Activated CD4-positive, alpha-beta T cell treated with anti-CD3 and anti-CD28 coated beads, Interleukin-2, Interleukin-6, amounts not matched to agents 100 ng/mL and 50 ng/mL, durations not matched to agents 16 hours and 8 hours (primary cell): ENCODE measurements at places on chromosomes 3 and 15.

- no peak for DNase-seq
These were observed 362.3 kb upstream of the RGMA start for GRCh38 chr15:93451265-93451664.

- no peak for DNase-seq
These were observed 121.7 kb downstream of the PLD1 start for GRCh38 chr3:171688593-171688992.

DNA sequence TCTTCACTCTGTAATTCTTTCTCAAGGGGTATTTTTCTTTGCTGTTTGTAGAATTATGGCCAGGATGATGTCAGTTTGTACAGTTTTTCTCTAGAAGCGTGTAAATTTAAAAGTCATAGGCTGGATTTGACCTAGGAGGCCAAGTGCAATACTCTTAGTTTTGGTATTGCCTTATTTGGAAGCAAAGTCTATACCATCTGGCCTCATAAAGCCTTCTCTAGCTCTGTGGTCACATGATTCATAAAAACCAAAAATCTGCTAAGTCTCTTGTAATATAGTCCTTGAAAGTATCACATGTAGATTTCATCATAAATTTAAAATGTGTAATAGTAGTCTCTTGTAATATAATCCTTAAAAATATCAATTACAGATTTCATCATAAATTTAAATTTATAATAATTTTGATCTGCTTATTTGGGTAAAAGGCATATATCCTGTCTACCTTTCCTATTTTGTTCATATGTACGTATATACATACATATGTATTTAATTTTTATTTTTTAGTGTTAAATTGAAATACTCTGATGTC lies 25.6 kb downstream of the TEX9 start:
- DNase-seq: no peak

DNA sequence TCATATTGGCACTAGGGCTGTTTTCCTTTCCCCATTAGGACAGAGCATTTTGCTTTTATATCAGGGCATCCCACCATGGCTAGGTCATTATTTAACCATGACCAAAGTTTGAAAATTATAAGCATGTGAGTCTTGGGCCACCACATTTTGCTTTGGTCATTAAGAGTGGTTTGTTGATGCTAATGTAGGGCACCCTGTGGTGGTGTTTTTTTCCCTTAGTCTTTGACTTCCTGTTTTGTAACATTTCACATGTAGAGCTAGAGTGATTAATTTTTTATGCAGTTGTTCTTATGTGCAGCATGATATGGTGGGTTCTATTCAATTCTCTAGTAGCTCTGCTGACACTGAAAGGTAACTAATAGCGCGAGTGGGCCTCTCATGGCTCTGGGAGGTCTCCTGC lies 249.6 kb upstream of the ROBO1 start:
- DNase-seq: no peak

GRCh38 chr3:123678108-123678511 lies 93.3 kb upstream of the HACD2 start:
- no peak for DNase-seq

DNA sequence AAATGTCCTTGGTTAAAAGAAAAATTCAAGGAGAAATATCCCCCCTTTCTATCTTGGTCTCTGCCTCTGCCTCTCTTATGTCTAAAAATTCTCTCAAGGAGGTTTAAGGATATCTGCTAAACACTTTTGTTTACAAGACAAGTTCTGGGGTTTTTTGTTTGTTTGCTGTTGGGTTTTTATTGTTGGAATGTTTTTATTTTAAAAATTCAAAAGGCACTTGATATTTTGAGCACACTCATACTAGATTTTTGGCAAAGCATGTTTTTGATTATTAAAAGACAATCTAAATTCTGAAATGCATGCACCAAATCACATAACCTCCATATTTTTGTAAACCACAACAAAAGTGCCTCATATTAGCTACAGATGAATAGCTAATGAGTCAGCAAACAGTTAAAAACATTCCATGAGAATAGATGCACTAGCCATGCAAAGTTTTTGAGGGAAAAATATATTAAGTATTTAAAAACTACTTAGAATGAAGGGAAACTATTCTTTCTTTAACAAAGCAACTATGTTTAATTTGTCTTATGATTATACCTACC lies 84.6 kb downstream of the ZBTB20 start:
- no peak for DNase-seq

GRCh38 chr15:95559875-95560394 lies 770.6 kb upstream of the NR2F2 start:
- no peak for DNase-seq

- no peak for DNase-seq
These were observed 560.5 kb upstream of the ZNF717 start for GRCh38 chr3:76345878-76346277.

- no peak for DNase-seq
These were observed 5.5 kb upstream of the ACAP2 start for GRCh38 chr3:195448205-195448875.

DNA sequence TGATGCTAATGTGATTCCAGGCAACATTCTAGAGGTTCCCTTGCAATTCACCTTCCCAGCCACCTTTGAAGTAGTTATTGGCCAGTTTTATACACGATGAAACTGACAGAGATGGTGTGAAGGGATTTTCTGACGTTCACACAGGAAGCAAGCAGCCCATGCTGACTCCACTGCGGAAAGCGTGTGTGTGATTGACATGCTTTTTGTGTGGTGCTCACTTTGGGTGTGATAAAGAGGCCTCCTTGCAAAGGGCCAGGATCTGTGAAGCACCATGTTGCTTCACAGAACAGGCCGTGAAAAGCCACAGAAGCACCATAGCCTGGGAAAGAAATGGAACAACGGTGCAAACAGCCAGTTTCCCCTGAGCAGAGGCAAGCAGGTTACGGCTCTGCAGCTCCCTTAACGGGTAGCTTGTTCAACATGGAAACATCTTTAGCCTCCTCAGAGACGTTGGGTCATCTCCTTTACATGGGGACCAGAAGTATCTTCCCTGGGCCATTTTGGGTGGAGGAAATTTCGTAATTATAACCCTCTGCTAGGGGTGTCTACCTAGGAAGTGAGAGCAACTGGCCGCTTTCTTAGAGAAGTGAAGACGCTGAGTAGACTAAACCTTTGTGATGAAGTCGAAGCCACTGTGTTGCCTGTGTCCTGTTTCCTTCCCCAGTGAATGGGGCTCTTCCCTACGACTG lies 108.5 kb downstream of the APBA2 start:
- DNase-seq: no peak

GRCh38 chr3:71142441-71143161 lies 440.9 kb downstream of the FOXP1 start:
- no peak for DNase-seq

DNA sequence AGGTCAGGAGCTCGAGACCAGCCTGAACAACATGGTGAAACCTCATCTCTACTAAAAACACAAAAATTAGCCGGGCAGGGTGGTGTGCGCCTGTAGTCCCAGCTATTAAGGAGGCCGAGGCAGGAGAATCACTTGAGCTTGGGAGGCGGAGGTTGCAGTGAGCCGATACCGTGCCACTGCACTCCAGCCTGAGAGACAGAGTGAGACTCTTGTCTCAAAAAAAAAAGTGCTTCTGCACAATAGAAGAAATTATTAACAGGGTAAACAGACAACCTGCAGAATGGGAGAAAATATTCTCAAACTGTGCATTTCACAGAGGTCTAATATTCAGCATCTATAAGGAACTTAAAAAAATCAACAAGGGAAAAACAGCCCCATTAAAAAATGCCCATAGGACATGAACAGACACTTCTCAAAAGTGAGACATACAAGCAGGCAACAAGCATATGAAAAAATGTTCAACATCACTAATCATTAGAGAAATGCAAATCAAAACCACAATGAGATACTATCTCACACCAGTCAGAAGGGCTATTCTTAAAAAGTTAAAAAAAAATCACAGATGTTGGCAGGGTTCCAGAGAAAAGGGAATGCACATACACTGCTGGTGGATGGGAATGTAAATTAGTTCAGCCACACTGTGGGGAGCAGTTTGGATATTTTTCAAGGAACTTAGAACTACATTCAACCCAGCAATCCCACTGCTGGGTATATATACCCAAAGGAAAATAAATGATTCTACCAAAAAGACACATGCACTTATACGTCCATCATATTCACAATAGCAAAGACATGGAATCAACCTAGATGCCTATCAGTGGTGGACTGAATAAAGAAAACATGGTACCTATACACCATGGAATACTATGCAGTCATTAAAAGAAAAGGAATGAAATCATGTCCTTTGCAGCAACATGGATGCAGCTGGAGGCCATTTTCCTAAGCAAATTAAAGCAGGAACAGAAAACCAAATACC lies 75.5 kb downstream of the MSL2 start:
- DNase-seq: no peak

DNA sequence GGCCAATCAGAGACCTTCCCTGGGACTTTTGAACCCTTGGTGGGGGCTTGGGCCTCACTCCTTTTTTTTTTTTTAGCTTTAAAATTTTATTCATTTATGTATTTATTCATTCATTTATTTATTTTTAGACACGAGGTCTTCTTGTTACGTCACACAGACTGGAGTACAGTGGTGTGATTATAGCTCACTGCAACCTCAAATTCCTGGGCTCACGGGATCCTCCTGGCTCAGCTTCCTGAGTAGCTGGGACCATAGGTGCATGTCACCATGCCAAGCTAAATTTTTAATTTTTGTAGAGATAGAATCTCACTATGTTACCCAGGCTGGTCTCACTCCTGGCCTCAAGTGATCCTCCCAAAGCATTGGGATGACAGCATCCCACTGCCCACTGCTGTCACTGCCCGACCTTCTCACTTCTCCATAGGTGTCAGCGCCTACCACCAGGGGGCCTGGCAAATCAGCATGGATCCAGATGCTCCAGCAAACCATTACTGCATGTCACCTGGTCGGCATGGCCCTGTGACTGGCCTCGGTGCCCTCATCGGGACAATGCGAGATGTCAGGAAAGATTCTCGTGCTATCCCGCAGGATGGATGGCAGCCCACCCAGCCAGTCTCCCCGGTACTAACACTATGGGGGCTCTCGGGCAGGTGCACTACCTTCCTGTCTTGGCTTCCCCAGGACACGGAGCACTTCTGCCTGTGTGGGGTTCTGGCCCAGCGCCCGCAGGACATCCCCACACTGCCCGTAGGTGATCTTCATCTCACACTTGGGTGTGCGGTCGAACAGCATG lies 3.0 kb downstream of the MYL3 start:
- peak; percentile 30 for DNase-seq

- no peak for DNase-seq
These were observed 5.1 kb downstream of the HIGD2B start for GRCh38 chr15:72680931-72681330.

- DNase-seq: peak; percentile 33
These were observed 1435.2 kb upstream of the CADM2 start for GRCh38 chr3:83523470-83524073.

GRCh38 chr3:4977001-4977852 lies 2.0 kb upstream of the BHLHE40 start:
- DNase-seq: peak; percentile 89

GRCh38 chr3:195106418-195106906 lies 164.5 kb downstream of the XXYLT1 start:
- peak; percentile 72 for DNase-seq

DNA sequence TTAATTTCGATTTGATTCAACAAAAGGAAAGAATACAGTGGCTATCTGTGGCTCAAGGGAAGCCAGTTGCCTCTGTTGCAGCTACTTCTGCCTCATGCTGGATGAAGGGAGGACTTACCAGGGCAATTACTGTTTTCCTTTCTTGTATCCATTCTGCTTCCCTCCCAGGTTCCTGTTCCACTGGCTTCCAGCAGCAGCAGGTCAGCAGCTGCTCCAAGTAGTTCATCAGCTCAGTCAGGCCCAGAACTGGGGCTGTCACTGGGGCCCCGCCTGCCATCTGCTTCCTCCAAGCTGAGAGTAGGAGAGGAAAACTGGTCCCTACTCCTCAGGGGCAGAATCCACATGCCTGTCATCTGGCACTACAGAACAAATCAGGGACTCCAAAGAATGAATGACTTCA lies 48.6 kb upstream of the ULK4 start:
- no peak for DNase-seq

DNA sequence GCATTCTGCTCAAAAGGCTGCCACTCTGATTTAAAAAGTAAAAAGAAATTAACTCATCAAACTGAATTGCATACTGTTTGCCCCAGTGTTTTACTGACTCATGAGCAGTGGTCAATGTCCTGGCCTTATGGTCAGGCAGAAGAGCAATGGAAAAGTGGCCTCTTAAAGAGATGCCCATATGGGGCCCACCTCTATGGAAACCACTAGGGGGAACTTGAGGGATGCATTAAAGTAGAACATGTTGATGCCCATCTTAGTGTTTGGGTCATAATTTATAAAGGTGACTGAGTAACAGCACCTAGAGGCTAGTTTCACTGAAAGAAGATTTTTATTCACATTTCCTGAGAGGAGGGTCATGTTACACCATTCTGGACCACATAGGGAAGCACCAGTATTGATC lies 66.5 kb upstream of the RNU6-1 start:
- DNase-seq: no peak

- DNase-seq: no peak
These were observed 4.8 kb downstream of the CLSTN2 start for GRCh38 chr3:139939681-139940190.

GRCh38 chr3:68287101-68287500 lies 632.7 kb upstream of the SUCLG2 start:
- no peak for DNase-seq

DNA sequence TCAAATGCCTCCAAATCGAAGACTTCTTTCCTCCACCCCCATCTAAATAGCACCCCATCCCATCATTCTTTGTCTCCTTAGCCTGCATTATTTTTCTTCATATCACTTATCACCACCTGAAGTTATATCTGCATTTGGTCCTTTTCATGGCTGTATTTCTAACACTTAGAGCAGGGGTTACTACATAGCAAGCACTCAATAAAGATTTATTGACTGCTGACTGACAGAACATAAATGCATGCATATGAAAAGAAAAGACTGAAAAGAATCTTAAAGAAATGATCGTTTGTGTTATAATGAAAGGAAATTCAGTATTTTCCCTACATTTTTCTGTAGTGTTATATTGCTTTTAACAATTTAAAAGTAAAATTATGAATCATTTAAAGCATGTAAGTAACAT lies 1.4 kb downstream of the LRRC31 start:
- no peak for DNase-seq

DNA sequence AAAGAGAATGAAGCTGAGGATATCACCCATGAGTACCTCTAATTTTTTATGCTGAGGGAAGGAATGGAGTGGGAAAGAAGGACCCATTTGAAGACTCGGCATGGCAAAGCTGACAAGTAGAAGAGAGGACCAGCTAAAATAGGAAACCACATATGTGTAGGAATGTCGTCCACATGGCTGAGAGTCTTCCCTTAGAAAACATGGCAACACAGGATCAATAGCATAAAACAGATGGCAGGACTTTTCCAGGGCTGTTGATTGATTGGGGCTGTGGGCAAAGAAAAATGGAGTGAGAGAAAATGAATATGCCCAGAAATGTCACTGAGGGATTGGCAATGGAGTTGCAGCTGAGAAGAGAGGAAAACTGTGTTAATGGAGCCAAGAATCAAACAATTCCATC lies 76.2 kb upstream of the PRICKLE2 start:
- DNase-seq: no peak
